HFFc6 (cell line): ENCODE measurements at places on chromosomes 6 and 20. TPM values are rescaled to one million over a fixed set of nuclear protein-coding genes. Genes with fewer than 3 reads are reported as not detected.

DNA sequence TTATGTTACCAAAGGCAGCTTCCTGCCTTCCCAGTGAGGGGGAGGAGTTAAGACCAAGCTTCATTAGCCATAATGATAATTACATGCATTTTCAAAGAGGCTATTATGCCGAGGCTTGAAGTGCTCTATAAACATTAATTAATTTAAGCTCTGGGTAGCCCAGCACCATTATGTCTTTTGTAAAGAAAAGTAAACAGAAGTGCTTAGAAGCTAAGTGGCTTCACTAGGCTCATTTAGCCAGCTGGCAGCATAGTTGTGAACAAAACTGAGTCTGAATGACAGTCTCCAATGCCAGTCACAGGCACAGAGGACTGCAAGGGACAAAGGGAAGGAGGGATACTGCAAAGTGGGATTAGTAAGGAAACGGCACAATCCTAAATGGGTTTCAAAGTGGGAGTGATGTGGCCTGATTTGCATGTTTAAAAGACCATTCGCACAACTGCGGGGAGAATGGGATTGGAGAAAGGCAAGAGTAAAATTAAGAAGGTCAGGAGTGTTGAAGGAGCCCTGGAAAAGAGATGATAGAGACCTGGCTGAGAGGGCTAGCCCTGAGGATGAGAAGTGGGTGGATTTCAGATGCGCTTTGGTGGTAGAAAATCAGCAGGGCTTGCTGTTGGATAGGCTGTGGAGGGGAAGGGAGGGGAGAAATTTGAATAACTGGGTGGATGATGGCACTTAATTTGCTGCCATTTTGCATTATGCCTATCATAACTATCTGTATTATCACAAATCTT, 20.1 kb upstream of the ISM1 start:
- no peak for DNase-seq

The EPPIN gene
- not detected in 3 replicates for total RNA-seq

DNA sequence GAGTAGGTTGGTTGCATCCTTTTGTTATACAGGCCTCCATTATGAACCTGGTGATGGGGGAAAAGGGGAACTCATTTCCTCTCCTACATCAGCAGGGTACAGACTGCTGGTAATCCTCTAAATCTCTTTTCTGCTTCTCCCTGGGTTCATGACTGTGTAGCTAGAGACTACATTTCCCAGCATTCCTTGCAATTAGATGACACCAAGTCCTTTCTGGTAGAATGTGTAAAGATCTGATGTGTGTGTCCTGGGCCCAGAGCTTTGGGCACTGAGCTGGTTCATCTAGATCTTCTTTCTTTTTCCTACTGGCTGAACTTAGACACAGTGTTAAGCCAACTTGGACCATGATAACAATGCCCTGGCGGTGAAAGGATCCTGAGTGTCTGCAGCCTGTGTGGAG, 104.7 kb upstream of the IFNGR1 start:
- DNase-seq, result no peak

The DNAH8 gene
- total RNA-seq, result not detected in 3 replicates

The NFKBIL1 gene
- total RNA-seq, result 13.1 to 16.9 TPM (median 14.8 TPM) in 3 replicates
